ENCODE measurements at places on chromosomes 11 and 22. TPM values are rescaled to one million over a fixed set of nuclear protein-coding genes. Genes with fewer than 3 reads are reported as not detected.

NCF4 gene
- not detected for total RNA-seq

NPAS4 gene
- total RNA-seq: not detected

P2RX6 gene
- total RNA-seq: 2.8 TPM

RAG2 gene
- not detected for total RNA-seq

ENTHD1 gene
- total RNA-seq: not detected

KCTD17 gene
- 26.1 TPM for total RNA-seq

LSP1 gene
- 2.6 TPM for total RNA-seq

PATE4 gene
- total RNA-seq: not detected

MS4A12 gene
- total RNA-seq: not detected

SYCE3 gene
- total RNA-seq: 0.37 TPM

IFITM10 gene
- total RNA-seq: 0.28 TPM

MGAT3 gene
- under 0.01 TPM for total RNA-seq

TRPM5 gene
- not detected for total RNA-seq

NUDT8 gene
- 3.1 TPM for total RNA-seq

CLMP gene
- total RNA-seq: 150 TPM

All from smooth muscle cell of bladder (primary cell).